ENCODE measurements at places on chromosomes 7 and 10.

- no peak for DNase-seq
These were observed 117.8 kb downstream of the GRK5 start for GRCh38 chr10:119325131-119325530.

- DNase-seq = no peak
These were observed 1.3 kb upstream of the SAMD8 start for GRCh38 chr10:75110006-75110632.

DNA sequence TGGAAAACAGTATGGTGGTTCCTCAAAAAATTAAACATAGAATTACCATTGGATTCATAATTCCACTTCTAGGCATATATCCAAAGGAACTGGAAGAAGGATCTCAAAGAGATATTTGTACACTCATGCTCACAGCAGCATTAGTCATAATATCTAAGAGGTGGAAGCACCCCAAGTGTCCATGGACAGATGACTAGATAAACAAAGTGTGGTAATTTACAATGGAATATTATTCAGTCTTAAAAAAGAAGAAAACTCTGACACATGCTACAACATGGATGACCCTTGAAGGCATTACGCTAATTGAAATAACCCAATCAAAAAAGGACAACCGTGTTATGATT is 594.2 kb downstream of the KCNMA1 start:
- no peak for DNase-seq

DNA sequence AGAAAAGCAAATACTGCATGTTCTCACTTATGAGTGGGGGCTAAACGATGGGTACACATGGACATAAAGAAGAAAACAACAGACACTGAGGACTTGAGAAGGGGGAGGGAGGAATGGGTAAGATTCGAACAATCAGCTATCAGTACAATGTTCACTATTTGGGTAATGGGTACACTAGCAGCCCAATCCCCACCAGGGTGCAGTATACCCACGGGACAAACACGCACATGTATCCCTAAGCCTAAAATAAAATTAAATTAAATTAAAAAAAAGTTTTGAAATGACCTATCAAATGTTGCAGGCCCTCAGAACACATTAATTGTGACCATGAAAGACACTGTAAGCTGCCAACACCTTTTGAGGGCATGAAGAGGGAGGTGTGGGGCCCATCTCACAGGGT is 316.0 kb downstream of the WDR37 start:
- no peak for DNase-seq

DNA sequence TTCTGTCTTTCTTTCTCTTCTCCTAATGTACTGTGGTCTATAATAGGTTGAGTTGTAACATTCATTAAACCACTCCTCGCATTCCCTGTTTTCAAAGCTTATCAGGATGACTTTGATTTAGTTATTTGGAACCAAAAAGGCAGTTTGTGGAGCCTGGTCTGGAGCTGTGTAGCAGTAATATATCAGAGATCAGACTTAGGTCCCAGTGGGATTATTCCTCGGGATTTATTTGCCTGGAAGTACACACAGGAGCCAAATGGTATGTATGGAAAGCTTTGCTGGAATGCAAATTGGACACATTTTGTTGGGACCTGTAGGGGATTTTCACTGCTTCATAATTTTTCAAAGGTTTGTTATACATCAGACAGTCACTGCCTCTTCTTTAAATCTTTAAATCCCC is 40.9 kb downstream of the GBF1 start:
- DNase-seq = no peak

DNA sequence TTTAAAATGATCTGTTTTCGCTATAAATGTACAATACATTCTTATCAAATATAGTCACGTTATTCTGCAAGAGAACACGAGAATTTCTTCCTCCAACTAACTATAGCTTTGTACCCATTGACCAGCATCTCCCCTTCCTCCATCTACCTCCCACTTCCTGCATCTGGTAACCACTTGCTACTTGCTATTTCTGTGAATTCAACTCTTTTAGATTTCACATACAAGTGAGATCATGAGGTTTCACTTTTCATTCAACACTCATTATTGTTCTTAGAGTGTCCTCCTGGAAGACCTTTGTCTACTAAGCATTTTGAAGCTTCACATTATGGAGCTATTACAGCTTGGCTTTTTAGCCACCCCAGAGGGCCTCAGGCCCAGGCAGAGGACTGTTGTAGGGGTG is 741.3 kb upstream of the FZD8 start:
- DNase-seq = no peak

GRCh38 chr7:22255342-22255741 is 101.6 kb downstream of the RAPGEF5 start:
- no peak for DNase-seq

GRCh38 chr7:47283497-47284131 is 298.3 kb downstream of the TNS3 start:
- no peak for DNase-seq

- DNase-seq = no peak
These were observed 211.4 kb downstream of the TNS3 start for GRCh38 chr7:47370461-47371042.

- DNase-seq = no peak
These were observed 509.5 kb upstream of the CELF2 start for GRCh38 chr10:10508211-10508610.

DNA sequence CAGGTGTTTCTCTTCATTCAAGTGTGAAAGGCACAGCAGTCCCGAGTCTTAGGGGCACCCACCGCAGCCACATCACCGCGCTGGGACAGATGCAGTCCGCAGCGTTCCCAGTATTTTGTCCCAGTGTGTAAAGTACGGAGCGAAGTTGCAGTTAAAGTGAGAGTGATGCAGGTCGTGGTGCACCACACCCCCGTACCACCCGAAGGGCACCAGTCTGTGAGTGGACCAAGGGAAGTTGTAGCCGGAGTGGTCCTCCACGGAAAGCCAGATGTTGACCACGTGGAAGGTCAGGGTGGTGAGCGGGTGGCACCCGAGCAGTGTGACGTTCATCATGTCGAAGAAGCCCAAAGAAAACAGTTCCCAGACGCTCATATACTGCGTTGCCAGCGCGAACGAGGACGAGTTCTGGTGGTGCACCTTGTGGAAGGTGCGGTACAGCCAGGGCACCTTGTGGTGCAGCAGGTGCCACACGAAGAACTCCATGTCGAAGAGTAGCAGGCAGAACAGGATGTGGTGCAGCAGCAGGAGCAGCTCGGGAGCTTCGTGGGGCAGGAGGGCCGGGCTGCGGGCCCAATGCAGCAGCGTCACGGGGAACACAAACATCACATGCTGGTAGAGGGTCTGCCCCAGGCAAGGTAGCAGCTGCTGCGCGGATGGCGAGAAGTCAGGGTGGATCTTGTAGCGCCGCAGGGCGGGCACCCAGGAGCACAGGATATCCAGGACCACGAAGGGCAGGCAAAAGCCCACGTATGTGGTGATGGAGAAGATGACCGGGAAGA is 526 bp downstream of the CH25H start:
- DNase-seq = no peak

- no peak for DNase-seq
These were observed 22.7 kb upstream of the PITRM1 start for GRCh38 chr10:3195286-3195685.

Data from GM04504 (cell line).